ENCODE measurements at places on chromosomes 5 and 9. TPM values are rescaled to one million over a fixed set of nuclear protein-coding genes. Genes with fewer than 3 reads are reported as not detected.

GRCh38 chr5:60503771-60504170, 196.2 kb downstream of the DEPDC1B start:
- no peak for DNase-seq

DNA sequence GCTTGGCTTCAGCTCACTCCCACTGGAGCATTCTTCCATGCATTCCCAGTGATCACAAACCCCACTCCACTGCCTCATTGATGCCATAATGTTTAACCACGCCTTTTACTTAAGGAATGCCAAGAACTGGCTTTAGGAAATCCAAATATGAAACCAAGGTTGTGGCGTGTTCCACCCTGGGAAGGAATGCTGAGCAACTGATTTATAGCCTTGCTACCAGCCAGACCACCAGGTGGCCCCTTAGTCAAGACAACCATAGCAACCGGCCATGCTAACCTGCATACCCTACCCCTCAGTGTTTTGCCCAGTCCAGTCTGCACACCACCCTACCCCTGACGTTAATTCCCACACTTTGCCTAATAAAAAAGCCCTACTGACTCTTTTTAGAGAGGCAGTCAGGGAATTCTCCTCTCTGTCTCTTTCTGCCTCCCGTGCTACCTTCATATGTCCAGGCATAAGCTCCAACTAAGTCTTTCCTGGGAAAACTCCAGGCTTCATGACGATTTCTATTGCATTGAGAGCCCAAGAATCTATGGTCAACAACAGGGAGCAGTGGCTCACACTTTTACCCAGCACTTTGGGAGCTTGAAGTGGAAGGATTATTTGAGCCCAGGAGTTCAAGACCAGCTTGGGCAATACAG, 27.0 kb upstream of the PRRC2B start:
- no peak for DNase-seq

DNA sequence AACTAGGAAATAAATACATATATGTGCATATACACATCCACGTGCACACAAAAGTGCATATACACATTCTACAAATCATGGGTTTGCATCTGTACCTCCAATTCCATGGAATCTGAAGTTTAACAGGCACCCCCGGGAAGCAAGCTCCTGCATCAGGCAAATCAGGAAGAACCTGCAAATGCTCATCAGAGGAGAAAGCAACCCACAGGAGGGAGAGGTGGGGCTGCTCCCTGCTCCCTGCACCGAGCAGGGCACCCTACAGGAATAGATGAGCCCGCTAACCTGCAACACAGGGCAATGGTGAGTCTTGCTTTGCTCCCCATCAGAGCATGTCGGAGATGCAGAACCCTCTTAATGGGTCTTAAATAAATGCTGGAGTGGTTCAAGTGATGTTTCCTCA, 151.3 kb downstream of the DAB2IP start:
- no peak for DNase-seq

DNA sequence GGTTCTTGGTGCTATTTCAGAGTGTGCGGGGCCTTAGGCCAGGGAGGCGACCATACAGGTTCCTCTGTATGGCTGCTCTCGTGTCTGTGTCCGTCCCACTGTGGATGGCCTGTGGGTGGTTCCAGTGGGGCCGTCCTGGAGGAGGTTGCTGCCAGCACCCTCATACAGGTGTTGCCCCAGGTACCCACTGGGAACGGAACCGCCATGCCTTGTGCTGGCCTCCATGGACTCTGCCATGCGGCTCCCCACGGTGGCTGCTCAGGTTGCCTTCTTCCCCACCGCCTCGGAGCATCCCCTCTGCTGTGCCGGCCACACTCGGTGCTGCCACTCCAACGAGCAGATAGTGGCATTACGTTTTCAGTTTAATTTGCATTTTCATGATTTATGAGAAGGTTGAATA, 129.3 kb upstream of the CACNA1B start:
- DNase-seq: no peak

DNA sequence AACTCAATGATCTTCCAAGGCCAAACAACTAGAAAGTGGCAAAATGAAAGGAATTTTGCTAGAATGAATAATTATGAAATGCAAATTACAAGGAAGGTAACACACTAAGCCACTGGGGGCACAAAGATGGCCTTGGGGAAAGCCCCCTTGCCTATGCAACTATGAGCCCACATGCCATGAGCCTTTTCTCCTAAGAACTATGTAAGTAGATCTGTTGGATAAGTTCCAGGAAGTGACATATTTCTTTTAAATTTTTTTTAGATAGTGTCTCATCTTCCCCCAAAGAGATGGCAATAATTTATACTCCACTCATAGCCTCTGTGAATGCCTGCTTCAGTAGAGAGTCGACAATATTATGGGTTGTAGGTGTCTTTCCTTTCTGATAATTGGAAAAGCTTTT, 257.8 kb downstream of the AUH start:
- no peak for DNase-seq

GRCh38 chr5:110333384-110333783, 393.1 kb downstream of the TMEM232 start:
- no peak for DNase-seq

DNA sequence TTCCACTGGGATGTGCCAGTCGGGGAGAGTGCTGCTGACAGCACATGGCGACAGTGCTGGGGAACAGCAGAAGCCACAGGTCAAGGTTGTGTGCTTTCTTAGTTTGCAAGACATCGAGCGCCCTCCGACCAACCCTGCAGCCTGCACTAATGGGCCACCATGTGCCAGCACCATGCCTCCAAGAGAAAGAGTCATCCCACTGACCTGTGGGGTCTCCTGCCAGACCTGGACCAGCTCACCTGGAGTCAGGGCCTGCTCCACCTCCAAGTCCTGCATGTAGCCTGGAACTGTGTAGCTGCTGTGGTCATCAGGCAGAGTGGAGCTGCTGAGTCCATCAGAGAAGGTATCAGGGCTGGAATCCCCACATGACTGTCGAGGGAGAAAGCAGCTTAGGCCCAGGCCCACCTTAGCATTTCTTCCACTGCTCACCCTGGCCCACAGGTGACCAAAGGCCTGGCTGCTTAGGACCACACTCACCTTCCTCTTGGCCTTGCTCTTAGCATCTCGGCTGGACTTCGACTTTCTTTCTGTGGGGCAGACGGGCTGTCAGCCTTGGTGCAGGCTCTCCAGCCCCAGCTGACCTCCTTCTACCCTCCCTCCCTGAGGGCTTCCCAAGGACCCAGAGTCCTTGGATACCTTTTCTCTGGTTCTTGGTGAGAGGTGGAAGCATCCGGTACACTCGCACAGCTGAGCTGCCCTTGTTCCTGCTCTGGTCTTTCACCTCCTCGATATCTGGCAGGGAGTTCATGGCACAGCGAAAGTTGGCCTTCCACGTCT, 4.1 kb downstream of the IRF1 start:
- DNase-seq: no peak

- DNase-seq: no peak
Observed at GRCh38 chr5:134477462-134478245, 47.8 kb upstream of the JADE2 start.

DNA sequence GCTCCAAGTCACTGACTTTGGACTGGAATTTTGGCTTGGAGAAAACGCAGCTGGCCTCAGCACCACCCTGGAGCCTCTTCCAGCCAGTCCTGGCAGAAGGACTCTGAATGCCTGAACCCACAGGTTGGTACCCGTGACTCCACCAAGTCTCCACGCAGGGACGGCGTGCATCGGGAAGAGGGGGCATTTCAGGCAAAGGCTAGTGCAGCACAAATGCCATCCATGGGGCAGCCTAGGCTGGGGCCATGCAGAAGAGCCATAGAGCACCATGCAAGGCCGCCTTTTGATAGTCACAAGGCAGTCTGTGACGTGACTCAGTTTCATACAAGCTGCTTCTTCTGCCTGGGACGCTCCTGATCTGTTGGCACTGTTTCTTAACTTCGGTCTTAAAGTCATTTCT, 28.0 kb downstream of the GDNF start:
- DNase-seq: no peak

The ADGRV1 gene
- polyA plus RNA-seq: 0.37 TPM

The NR2F1 gene
- not detected for polyA plus RNA-seq

The RAPGEF1 gene
- polyA plus RNA-seq: 1.6 TPM

The OBP2B gene
- polyA plus RNA-seq: not detected

The PAPPA gene
- not detected for polyA plus RNA-seq

Data from naive thymus-derived CD8-positive, alpha-beta T cell (primary cell).